Suprapubic skin (tissue), 4 donors: ENCODE measurements at places on chromosomes 16 and 17. TPM values are rescaled to one million over a fixed set of nuclear protein-coding genes. Genes with fewer than 3 reads are reported as not detected.

- H3K4me1 ChIP-seq = peaks cover 41% of the 10 kb centered on the region
- H3K27me3 ChIP-seq = no peaks in the 10 kb centered on the region
- peak; percentile 88 for DNase-seq
- peak within 1 kb of the TSS; percentile 96 for H3K4me3 ChIP-seq
- no peaks in the 10 kb centered on the region for H3K36me3 ChIP-seq
These were observed at the start of gene GAA for GRCh38 chr17:80101011-80101945. Gene GAA, plus strand, starts transcription at chr17:80101581. Its CDS starts 3,006 bp downstream, at chr17:80104587.

The DHX58 gene
- 10.2 TPM for total RNA-seq

GRCh38 chr17:74133740-74134139, 69.7 kb upstream of the RPL38 start:
- H3K36me3 ChIP-seq = no peaks in the 10 kb centered on the region
- H3K27ac ChIP-seq = no peak overlapping the region
- H3K4me1 ChIP-seq = no peaks in the 10 kb centered on the region
- H3K4me3 ChIP-seq = no peak overlapping the region
- H3K27me3 ChIP-seq = peaks cover 68% of the 10 kb centered on the region

DNA sequence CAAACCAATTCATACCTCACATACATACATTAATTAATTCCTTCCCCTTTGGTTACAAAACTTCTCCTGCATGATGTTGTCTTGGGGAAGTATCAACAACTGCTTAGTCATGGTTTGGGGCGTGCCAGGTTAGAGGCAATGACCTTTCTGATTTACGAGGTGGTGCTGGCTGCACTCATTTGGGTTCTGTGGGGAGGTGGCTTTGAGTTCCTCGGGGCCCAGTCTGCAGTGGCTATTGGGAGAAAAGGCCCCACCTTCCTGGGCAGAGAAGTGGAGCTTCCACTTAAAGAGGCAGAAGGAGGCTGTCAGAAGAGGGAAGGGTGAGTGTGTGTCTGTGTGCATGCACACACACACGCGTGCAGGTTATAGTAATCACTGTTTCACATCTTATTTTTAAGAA, 10.2 kb upstream of the ETV4 start:
- H3K4me3 ChIP-seq = no peak overlapping the region
- DNase-seq = peak; percentile 85
- H3K36me3 ChIP-seq = no peaks in the 10 kb centered on the region
- no peak overlapping the region for H3K27ac ChIP-seq
- no peaks in the 10 kb centered on the region for H3K27me3 ChIP-seq

DNA sequence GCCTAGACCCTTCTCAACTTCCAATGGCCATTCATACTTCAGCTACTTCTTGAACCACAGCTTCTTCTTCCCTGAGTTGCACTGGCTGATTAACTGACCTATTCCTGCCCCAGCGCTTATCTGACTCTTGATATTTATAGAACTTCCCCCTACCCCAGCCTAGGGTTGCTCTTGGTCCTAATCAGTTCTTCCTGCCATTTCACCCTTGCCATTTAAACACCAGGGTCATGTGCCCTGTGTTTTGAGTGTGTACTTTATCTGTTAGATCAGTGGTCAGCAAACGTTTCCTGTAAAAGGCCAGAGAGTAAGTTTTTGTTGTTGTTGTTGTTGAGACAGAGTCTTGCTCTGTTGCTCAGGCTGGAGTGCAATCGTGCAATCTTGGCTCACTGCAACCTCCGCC, 82.4 kb upstream of the COX10 start:
- H3K36me3 ChIP-seq = no peaks in the 10 kb centered on the region
- no peak overlapping the region for H3K4me3 ChIP-seq
- DNase-seq = no peak
- H3K27me3 ChIP-seq = no peaks in the 10 kb centered on the region
- no peak overlapping the region for H3K27ac ChIP-seq

GRCh38 chr16:47644661-47645060, 183.5 kb downstream of the PHKB start:
- DNase-seq = no peak
- H3K27me3 ChIP-seq = no peaks in the 10 kb centered on the region
- H3K27ac ChIP-seq = no peak overlapping the region
- H3K4me3 ChIP-seq = no peak overlapping the region

The MYO15A gene
- 0.42 TPM for total RNA-seq

GRCh38 chr16:74740795-74741304, 33.8 kb downstream of the FA2H start:
- peaks cover 9% of the 10 kb centered on the region for H3K27me3 ChIP-seq
- H3K4me1 ChIP-seq = peaks cover 30% of the 10 kb centered on the region
- no peaks in the 10 kb centered on the region for H3K36me3 ChIP-seq
- no peak for DNase-seq

DNA sequence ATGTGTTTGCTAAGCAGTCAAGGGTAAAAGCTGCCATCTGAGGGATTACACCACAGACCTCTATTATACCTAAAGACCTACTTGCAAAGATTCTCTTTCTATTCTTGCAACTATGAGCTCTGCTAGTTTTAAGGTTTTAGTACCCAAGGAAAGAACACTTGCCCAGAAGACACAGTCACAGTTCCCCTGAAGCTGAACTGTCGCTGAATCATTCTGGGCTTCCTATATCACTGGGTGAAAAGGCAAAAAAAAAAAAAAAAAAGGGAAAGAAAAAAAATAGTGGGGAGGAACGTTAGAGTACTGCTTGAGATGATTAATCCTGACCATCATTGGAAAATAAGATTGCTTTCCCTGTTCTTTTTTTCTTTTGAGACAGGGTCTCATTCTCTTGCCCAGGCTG, 37.9 kb downstream of the LYRM1 start:
- H3K4me3 ChIP-seq = no peak overlapping the region
- H3K27ac ChIP-seq = no peak overlapping the region
- H3K27me3 ChIP-seq = no peaks in the 10 kb centered on the region
- H3K4me1 ChIP-seq = no peaks in the 10 kb centered on the region
- DNase-seq = no peak

- H3K4me1 ChIP-seq = peaks cover 22% of the 10 kb centered on the region
- H3K27ac ChIP-seq = peak overlapping the region; percentile 80
- peaks cover under 1% of the 10 kb centered on the region for H3K27me3 ChIP-seq
- DNase-seq = no peak
These were observed 1.4 kb downstream of the MMD start for GRCh38 chr17:55420067-55420775.

DNA sequence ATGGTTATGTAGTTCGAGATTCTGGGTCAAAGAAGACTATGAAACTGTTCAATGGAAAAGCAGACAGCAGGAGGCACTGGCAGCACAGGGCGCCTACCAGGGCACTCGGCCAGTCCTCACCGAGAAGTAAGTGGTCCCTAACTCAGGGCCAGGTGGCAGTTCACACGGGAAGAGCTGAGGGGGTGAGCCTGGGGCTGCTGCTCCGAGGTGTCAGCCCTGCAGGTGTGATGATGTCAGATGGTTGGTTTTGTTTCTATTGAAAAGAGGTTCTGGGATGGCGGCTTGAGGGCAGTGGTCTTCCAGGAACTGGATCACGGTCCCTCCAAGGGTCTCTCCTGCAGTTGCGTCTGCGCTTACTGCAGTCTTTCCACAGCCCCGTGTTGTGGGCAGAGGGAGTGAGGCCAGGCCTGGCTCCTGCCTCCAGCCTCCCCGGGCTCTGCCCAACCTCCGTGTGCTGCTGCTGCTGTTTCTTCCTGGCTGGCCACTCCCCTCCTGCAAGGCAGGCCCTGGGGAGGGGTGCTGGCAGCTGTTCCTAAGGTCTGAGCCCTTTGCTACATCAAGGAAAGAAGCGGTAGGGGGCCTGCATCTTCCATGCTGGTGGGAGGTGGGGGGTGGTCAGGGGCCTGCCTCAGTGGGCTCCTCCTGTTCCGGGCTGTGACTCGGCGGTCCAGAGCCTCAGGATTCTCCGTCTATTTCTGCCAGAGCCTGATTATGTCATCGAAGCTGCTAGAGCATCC, 22.6 kb downstream of the RNF213 start:
- no peak overlapping the region for H3K4me3 ChIP-seq
- no peak overlapping the region for H3K27ac ChIP-seq
- peaks cover 21% of the 10 kb centered on the region for H3K36me3 ChIP-seq
- peaks cover 22% of the 10 kb centered on the region for H3K4me1 ChIP-seq

DNA sequence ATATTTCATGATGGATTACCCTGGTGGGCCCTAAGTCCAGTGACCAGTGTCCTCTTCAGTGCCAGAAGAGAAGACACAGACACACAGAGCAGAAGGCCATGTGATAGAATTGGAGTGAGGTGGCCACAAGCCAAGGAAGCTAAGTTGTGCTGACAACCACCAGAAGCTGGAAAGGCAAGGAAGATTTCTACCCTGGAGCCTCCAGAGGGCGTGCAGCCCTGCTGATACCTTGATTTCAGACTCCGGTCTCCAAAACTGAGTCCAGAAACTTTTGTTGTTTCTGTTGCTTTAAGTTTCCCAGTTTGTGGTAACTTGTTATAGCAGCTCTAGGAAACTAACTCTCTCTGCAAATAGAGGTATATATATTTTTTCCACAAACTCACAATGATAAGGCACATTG, 396.6 kb upstream of the ASIC2 start:
- no peaks in the 10 kb centered on the region for H3K36me3 ChIP-seq
- DNase-seq = no peak
- no peaks in the 10 kb centered on the region for H3K4me1 ChIP-seq
- no peak overlapping the region for H3K27ac ChIP-seq
- no peak overlapping the region for H3K4me3 ChIP-seq

The PPL gene
- 335 TPM for total RNA-seq

The SLC25A11 gene
- 35.7 TPM for total RNA-seq

DNA sequence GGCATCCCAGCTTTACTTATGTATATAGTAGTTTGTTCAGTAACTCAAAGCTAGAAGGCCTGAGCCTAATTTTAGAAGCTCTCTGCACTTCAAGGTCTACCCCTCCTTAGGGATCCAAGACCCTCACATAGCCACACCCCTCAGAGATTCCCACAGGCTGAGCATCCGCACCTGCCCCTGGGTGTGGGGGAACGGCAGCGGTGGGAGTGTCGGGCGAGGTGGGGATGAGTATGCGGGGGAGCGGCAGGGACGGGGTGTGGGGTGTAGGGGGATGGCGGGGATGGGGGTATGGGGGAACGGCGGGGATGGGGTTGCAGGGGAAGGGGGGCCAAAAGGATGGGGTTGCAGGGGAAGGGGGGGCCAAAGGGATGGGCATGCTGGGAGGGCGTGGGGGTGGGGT, 24.9 kb upstream of the BEAN1 start:
- H3K4me1 ChIP-seq = peaks cover 7% of the 10 kb centered on the region
- no peak overlapping the region for H3K27ac ChIP-seq
- DNase-seq = peak; percentile 64

The TPSAB1 gene
- 36.8 TPM for total RNA-seq

The PRSS27 gene
- 3.5 TPM for total RNA-seq

The CCL15 gene
- not detected for total RNA-seq

The ACE gene
- total RNA-seq = 0.79 TPM

DNA sequence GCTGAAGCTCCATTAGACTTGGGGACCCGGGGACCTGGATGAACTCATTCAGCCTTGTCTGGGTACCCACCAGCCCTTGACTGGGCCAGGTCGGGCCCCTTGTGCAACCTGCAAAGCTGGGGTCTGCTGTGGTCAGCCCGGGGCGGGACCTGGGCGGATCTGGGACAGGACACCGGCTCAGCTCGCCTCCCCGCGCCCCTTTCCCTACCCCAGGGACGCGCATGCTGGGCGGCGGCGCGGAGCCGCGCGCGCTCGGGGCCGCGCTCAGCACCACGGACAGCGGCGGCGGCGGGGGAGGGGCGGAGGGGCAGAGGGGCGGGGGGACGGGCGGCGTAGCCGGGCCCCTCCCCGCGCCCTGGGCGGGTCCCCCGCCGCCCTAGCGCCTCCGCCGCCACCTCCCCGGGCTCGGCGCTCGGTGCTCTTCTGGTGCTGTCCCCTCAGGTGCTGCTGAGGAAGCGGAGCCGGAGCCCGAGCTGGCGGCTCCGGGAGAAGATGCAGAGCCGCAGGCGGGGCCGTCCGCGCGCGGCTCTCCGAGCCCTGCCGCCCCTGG, 7.4 kb downstream of the ACD start:
- peak overlapping the region; percentile 43 for H3K4me3 ChIP-seq
- peaks cover 35% of the 10 kb centered on the region for H3K4me1 ChIP-seq
- H3K27me3 ChIP-seq = peaks cover 72% of the 10 kb centered on the region
- no peak overlapping the region for H3K27ac ChIP-seq
- no peak for DNase-seq

The WFIKKN2 gene
- 0.80 TPM for total RNA-seq

- H3K4me1 ChIP-seq = peaks cover 20% of the 10 kb centered on the region
- no peaks in the 10 kb centered on the region for H3K27me3 ChIP-seq
- H3K27ac ChIP-seq = no peak overlapping the region
- H3K36me3 ChIP-seq = no peaks in the 10 kb centered on the region
- H3K4me3 ChIP-seq = no peak overlapping the region
- DNase-seq = no peak
These were observed 21.8 kb downstream of the DRC3 start for GRCh38 chr17:17994271-17995069.

- no peak overlapping the region for H3K27ac ChIP-seq
- no peak overlapping the region for H3K4me3 ChIP-seq
- no peaks in the 10 kb centered on the region for H3K27me3 ChIP-seq
- DNase-seq = no peak
These were observed 402.4 kb downstream of the ZFHX3 start for GRCh38 chr16:72645538-72645937.

DNA sequence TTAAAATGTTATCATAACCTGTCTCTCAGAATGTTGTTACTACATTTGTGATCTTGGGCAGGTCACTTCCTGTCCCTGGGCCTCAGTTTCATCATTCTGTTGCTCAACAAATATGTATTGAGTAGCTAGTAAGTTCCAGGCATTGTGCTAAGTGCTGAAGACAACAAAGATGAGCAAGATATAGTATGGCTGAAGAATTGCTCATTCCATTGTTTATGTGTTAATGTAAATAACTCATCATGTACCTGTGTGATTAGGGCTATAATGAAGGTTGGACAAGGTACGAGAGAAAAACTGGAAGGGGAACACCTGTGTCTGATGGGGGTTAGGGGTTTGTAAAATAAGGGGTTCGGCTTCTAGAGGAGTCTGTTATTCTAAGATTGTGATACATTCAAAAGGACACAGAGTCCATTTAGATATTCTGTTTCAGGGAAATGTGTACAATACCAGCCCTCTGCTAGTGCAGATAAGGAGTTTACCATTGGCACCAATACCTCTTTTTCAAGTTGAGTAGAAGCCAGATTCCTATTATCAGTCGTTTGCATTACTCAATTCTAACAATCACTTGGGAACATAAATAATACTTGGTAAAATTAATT, 20.0 kb downstream of the TUBG1 start:
- no peak for DNase-seq
- peaks cover 15% of the 10 kb centered on the region for H3K4me1 ChIP-seq
- no peak overlapping the region for H3K4me3 ChIP-seq
- no peak overlapping the region for H3K27ac ChIP-seq

The TRPV3 gene
- 35.3 TPM for total RNA-seq

DNA sequence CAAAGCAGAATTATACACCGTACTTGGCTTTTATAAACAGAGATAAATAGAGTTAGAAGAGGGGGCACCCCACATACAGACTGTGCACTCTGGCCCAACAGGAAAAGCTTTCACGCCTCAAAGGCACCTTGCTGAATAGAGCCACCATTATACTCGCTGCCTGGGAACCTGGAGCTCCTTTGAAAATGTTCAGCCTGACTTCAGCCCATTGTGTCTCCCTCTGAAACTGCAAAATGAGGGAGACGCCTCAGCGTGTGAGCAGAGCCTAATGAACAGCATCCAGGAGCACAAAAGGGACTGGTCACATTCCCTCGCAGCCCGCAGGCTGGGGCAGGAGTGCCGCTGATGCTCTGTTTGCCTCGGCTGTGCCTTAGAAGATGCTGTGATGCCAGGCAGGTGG, 46.3 kb downstream of the ABCC12 start:
- no peak for DNase-seq
- H3K36me3 ChIP-seq = no peaks in the 10 kb centered on the region
- no peaks in the 10 kb centered on the region for H3K4me1 ChIP-seq
